ENCODE measurements at places on chromosomes 7 and 10.

DNA sequence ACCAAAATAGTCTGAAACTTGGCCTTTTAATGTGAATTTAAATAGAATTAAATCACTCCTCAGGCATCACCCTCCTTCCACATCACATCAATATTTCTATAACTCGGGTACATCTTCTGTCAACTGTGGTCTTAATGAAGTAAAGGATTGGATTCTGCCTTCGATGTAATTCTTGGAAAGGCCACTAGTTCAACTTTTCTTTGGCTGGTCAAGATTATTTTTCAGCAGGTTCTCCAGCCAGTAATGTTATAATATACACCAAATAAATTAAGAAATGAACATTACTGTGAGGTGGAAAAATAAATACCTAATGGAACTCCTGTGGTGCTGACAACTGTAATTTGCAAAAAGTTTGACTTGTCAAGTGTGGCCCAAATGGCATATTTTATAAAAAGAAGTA lies 9.7 kb upstream of the SLC16A9 start:
- no peak for DNase-seq

- no peak for DNase-seq
These were observed 32.4 kb downstream of the CRHR2 start for GRCh38 chr7:30649717-30650420.

- DNase-seq: no peak
These were observed 10.2 kb downstream of the HIPK2 start for GRCh38 chr7:139767561-139767982.

DNA sequence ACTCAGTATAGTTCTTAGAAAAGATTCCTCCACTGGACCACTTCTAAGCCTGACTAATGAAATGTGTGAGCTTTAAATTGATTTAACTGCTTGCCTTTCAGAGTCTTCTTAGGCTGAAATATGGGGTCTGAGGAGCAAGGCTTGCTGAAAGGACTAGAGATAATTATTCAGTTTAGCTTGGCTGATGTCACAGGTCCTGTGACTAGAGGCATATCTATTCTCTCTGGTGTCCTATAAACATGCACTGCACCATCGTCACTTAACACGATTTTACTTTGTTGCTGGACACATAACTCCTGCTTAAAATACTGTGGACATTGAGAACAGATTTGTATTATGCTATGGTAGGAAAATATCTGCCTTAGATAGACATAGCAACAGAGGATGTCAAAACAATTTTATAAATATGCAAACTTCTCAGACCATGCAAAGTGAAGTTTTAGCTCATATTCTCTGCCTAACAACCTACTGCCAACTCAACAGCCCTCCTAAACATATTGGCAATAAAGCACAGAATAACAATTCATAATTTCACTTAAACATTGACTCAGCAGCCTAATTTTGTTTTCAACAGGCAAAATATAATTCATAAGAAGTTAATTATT lies 80.2 kb downstream of the RNF133 start:
- DNase-seq: no peak

DNA sequence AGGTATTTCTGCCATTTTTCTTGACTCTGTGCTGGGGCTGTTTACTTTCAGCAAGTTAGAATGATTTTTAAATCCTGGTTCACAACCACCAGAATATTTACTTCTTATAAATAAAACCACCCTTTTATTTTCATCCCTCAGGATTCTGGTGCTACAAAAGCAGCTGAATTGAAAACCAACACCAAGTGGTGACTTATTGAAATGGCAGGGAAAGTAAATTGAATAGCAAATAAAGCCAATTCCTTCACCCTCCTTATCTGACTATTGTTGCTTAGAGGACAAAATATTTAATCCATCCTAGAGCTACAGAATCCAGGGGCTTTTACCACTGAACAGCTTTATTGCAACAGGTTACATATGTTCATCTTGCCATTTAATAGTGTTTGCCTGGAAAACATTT lies 828.6 kb upstream of the GHITM start:
- DNase-seq: no peak

DNA sequence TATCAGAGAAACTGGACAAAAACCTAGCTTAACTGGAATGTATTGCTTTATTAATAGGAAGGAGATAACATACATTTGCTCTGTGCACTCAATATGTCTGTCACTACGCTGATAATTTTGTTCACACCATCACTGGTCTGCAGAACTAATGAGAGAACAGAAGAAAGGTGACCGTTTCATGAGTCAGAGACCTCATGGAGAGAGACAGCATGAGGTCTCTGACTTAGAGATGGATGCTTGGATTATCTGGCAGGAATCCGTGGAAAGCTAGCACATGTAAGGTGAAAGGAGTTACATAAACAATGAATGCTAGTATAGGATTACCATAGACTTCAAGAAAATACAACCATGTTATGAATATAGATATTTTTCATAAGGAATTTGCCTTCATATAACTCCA lies 947.3 kb downstream of the IPMK start:
- DNase-seq: no peak

GRCh38 chr10:52172581-52172980 lies 141.5 kb upstream of the DKK1 start:
- no peak for DNase-seq

- DNase-seq: no peak
These were observed 38.6 kb downstream of the NEBL start for GRCh38 chr10:20858292-20859124.

- DNase-seq: no peak
These were observed 9.2 kb downstream of the LHPP start for GRCh38 chr10:124470544-124471434.

DNA sequence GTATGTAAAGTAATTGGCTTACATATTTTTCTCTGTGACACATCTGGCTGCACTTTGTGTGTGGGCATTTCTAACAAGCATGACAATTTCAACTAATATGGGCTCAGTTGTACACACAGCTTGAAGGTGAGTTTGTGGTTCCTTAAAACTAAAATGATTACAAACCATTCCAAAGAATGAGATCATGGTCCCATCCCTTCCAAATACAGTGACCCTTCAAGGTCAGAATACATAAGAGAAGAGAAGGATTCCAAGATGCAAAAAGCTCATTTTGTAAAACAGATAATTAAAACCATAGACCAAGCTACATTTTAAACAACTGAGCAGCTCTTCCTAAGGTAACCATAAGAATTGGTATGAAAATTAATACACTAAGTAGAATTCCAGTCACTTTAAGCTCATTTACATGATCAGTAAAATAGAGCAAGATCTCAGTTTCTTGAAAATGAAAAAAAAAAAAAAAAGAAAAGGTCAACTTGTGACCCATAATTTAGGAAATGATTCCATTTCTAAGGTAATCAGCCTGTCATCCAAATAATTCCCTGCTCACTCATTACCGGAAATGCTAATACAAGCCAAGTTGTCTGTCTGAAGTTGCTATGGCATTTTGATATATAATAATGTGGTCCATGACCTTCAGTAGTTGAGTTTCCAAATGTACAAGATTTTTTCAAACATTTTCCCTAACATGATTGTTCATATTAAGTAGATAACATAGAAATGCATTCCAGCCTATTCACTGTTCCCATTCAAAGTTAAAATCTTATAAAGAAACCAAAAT lies 688.5 kb downstream of the PARD3 start:
- no peak for DNase-seq

GRCh38 chr7:143269251-143269650 lies 6.0 kb downstream of the GSTK1 start:
- no peak for DNase-seq

GRCh38 chr7:151539088-151539671 lies 19.5 kb upstream of the RHEB start:
- DNase-seq: no peak

- no peak for DNase-seq
These were observed 105.0 kb upstream of the AGR3 start for GRCh38 chr7:16986755-16987154.

- DNase-seq: no peak
These were observed 68.9 kb downstream of the RBM33 start for GRCh38 chr7:155713384-155713783.

All from stimulated activated CD8-positive, alpha-beta memory T cell treated with anti-CD3 and anti-CD28 coated beads, Interleukin-7, amount 100 ng/mL, for 24 hours (primary cell).